ENCODE measurements at places on chromosomes 16 and 17.

- DNase-seq: no peak
Measured at GRCh38 chr16:68367030-68367429, 56.2 kb downstream of the PRMT7 start.

GRCh38 chr16:46629331-46630219 lies 8.4 kb upstream of the SHCBP1 start:
- DNase-seq: no peak

GRCh38 chr16:83888672-83889044 lies 10.3 kb upstream of the MLYCD start:
- DNase-seq: no peak

- no peak for DNase-seq
Measured at GRCh38 chr17:21300601-21301571, 16.4 kb downstream of the MAP2K3 start.

- no peak for DNase-seq
Measured at GRCh38 chr17:5562661-5563360, 21.5 kb downstream of the NLRP1 start.

GRCh38 chr17:42097691-42098631 lies at the start of gene ZNF385C:
ZNF385C (minus strand) TSS chr17:42098473; CDS start chr17:42063056, 35,417 bp downstream.
- DNase-seq: no peak

DNA sequence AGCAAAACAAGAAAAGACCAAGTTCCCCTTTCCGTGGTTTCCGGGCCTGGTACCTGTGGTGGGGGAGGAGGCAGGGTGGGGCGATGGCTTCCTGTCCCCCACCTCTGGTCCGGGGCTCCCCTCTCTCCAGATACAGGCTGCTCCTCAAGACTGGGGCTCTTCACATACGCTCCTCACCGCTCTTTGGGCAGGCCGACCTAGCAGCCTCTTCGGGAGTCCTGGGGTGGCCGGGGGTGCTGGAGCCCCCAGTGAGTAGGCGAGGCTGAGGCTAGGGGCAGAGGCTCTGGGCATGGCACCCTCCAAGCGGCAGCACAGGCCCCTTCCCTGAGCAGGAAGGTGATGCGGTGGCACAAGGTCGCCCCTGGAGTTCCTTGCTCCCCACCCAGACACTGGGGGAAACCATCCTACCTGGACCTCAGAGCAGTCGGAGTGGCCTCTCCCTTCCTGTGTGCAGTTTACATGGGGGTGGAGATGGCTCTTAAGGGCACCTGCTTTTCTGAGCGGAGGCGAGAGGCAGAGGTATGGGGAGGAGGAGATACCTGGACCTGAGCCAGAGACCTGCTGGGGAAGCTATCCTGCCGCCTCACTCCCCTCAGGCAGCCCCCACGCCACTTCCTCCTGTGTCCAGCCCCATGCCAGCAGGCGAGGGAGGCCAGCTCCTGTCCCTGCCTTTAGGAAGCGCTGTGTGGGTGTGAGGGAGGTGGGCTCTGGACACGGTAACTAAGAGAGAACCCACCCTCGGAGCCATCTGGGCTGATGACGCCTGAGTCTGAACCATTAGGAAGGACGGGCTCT lies 891 bp downstream of the CORO1A start:
- peak; percentile 61 for DNase-seq

- DNase-seq: no peak
Measured at GRCh38 chr17:31494259-31495021, 103.0 kb downstream of the RAB11FIP4 start.

DNA sequence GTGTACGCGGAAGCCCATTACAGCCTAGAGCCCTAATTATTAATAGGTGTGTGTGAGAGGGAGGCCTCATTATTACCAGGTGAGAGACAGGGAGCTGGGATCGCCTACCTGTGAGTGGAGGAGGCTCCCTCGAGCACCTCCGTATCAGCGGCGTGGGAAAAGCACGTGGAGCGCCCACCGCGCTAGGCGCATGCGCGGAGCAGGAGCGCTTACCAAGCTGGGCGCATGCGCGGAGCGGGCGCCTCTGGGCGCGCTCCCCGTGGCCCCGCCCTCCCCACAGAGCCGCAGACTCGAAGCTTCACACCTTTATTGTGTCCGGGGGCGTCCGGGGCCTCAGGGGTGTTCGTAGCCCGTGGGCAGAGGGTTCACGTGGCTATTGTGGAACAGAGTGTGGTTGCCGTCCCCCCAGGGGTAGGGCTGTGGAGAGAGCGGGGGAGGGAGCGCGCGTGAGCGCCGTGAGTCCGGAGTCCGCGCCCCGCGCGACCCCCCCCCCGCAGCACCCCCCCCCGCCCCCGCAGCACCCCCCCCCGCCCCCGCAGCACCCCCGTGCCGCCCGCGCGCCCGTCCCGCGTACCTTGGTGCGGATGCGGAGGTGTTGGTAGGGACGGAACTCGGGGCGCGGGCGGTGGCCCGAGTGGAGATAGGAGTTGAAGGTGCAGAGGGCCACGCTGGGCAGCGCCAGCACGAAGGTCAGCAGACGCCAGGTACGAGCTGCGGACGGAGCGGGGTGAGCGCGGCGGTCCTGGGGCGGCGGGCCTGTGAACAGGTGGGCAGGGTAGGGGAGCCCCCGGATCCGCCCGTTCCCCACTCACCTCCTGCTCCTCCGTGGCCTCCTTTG lies 500 bp downstream of the COX6A2 start:
- DNase-seq: no peak

DNA sequence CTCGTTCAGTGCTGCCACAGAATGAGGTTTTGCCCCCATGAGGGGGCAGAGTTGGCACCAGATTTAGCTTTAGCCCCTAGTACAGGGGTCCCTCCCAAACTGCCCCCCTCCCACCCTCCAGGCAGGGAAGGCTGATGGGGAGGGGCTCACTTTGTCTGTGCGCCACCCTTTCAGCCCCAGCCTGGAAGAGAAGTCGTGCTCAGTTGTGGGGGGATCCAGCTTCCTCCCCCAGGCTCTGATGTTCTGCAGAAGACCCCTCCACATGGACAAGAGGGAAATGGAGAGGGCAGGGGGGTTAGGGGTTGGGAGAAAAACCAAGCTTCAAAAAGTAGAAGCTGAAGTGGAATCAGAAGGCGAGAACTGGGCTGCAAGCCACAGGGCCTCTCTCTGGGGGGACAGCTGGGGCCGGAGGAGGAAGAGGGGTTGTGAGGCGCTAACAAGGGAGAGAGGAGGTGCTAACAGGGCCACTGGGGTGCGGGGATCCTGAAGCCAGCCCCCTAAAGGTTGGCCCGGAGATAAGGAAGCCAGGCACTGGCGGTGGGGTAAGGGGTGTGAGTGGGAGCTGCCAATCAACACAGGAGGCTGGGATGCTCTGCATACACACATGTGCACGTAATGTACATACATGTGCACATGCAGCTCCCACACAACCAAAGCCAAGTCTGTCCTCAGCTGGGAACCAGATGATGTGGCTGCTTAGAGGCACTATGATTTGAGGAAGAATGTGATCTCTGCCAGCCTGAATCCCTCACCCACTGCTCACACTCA lies 7.0 kb upstream of the TMEM92 start:
- no peak for DNase-seq

DNA sequence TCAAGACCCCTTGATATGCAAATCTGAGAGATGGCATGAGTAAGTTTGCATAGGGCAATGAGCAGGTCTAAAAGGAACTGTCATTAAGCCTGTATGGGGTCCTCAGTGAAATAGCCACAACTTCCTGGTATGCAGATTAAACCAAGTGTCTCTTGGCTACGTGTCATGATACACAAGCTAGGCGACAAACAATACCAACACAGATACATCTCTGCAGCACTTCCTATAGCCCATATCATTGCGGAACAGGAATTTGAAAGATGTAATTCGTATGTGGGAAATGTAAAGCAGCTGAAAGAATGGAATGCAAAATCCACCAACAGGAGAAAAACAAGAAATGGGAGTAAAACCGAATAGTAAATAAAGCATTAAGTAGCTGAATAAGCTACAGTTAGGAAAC lies 12.9 kb downstream of the PRSS22 start:
- DNase-seq: no peak

DNA sequence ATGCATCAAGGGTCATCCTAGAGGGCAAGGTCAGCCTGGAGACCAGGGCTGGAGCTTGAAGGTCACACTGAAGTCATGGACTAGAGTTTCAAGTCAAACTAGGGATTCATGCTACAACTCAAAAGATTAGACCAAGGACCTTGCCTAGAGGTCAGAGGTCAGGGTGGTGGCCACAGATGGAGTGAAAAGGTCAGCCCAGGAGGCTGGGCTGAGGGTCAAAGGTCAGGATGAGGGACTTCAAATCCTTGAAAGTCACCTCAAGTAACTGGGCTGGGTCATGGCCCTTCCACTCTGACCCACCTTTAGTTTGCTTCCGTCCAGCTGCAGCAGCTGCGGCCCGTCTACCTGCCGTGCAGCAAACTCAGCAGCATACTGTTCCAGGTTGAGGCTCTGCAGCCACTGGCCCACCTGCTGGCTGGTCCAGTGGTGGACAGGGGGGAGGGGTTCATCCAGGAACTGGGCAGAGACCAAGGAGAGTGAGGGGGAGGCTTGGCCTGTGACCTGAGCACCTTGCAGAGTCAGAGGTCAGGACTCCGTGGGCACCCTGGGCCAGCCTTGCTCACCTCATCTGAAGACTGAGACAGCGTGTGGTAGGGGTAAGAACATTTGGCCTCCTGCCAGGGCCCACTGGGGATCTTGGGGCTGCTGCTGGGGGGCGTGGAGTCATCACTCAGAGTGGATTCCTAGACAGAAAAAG lies 16.2 kb downstream of the SAMD14 start:
- DNase-seq: no peak

DNA sequence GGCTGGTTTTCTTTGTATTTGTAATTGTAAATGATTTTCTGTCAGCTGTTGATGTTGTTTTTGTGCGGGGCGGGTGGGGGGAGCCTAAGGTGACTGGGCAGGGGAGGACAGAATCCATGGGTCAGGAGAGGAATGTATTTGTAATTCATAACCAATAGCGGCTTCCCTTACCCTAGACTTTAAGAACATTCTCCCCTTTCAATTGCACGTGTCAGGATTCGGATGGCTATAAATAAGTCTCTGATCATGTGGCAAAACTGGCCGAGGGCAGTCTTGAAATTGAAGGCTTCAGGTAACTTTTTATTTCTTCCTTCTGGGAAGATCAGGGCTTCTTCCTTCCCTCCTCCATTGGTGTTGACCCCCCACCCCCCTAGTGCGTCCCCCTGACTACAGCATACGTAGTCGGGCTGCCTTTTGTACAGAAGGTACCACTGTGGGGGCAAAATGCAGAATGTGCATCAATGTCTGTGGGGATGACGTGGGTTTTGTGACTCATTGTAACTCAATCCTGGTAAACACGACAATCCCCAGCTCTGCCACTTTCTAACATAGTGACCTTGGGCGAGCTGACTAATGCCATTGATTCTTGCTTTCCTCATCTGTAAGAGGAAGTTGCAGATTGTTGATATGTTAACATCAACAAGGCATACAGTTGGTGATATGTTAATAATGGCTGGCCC lies 16.2 kb downstream of the MARCHF10 start:
- no peak for DNase-seq

GRCh38 chr16:47055136-47055885 lies 81.8 kb upstream of the DNAJA2 start:
- no peak for DNase-seq

- peak; percentile 69 for DNase-seq
Measured at GRCh38 chr16:29678691-29679267, at the start of gene QPRT. QPRT (plus strand) TSS chr16:29679180; CDS start chr16:29679198, 18 bp downstream.

GRCh38 chr16:10950393-10950792 lies 6.0 kb downstream of the CLEC16A start:
- DNase-seq: no peak

GRCh38 chr16:14069818-14070217 lies 1.3 kb upstream of the MRTFB start:
- no peak for DNase-seq

GRCh38 chr17:51184124-51184523 lies 17.9 kb downstream of the NME2 start:
- DNase-seq: no peak

DNA sequence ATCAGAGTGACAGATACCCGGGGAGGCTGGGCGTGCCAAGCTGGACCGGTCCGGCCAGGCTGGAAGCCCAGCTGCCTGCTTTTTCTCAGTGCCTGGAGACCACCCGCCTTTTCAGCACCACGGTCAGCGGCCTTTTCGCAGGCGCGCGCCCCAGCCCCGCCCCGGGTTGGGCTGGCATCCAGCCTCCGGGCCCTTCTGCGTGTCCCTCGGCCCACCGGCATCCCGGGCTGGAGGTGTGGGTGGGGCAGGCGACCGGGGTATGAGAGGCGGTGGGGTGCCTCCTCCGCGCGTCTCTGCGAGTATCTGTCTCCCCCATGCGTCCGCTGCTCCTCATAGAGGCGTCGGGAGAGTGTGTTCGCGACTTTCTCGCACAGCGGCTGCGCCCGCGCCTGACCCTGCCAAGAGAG lies 102.5 kb downstream of the MRM1 start:
- peak; percentile 92 for DNase-seq

DNA sequence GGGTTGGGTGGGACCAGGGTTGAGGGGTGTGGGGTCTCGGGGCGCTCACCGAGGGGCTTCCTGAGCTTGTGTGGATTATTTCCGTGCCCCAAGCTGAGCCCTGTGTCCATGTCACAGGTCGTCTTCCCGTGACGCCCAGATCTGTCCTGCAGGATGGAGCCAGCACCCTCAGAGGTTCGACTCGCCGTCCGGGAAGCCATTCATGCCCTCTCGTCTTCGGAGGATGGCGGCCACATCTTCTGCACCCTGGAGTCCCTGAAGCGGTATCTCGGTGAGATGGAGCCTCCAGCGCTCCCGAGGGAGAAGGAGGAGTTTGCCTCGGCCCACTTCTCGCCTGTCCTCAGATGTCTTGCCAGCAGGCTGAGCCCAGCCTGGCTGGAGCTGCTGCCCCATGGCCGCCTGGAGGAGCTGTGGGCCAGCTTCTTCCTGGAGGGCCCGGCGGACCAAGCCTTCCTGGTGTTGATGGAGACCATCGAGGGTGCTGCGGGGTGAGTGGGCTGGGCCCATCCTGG lies 1.0 kb downstream of the TELO2 start:
- no peak for DNase-seq

DNA sequence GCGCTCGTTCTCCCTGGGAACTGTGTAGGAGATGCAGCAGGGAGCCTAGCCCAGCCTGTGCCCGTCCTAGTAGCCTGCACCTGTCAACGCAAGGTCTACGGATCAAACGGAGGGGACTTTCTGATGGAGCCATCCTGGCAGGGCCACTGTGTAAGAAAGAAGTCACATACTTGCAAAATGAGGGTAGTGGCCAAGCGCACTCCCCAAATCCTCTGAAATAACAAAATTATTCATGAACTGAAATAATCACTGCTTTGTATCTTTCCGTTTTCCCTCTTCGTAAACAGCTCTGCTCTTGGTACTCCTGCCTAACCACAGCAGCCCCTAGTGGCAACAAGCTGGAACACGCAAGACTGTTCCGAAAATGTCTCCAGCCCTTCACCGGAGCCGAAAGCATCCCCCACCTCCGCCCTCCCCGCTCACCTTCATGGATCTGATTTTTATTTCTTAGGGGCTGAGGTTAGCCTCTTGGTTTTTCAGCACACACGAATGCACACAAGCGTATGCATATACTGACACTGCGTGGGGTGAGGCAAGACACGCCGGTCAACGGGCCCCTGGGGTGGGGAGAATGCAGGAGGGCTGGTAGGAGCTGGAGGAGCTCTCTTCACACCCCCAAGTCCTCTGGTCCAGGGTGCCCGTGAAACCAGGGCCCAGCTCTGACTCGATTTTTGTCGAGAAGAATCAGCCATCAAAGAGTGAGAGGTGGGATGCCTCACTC lies 100.8 kb downstream of the ABCC12 start:
- peak; percentile 47 for DNase-seq

- no peak for DNase-seq
Measured at GRCh38 chr16:87881324-87882200, 12.3 kb upstream of the SLC7A5 start.
